ENCODE measurements at places on chromosomes 5 and 9.

GRCh38 chr5:86675311-86675710, 57.6 kb downstream of the COX7C start:
- DNase-seq = no peak

DNA sequence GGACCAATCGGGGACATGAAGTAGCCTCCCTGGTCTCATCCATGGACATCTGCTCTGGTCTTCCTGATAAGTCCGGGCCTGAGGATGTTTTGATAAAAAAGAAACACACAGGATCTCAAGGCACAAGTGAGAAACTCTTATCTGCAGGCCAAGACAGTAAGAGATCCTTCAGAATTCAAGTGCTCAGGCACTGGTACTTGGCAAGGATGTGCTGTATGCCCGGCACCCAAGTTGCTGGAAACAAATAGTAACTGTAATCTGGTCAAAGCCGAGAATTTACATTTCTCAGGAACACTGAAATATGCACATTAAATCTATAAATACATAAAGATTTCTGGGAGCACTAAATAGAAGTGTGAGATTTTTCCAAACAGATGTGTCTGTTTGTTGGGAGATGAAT, 165.7 kb downstream of the SPOCK1 start:
- no peak for DNase-seq

GRCh38 chr5:43658509-43658908, 55.5 kb downstream of the NNT start:
- DNase-seq = no peak

- DNase-seq = no peak
Observed at GRCh38 chr5:14125262-14125661, 17.9 kb upstream of the TRIO start.

DNA sequence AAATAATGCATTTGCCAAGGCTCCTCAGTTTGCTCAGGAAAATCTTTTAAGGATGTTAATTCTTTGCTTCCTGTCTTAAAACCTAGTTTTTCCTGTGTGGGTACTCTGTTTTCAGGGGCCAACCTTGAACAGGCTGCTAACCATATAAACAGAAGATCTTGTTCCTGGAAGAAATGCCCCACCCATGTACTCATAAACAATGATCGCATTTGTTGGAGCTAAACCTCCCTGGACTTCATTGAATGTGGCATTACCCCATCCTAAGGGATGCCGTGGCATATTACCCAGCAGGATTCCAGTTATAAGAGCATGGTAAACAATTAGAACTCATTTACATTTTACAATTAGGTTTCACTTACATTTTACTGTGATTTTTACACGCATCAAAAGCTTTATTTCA, 436.0 kb downstream of the ZNF608 start:
- no peak for DNase-seq

- no peak for DNase-seq
Observed at GRCh38 chr9:133981589-133981957, 10.6 kb downstream of the VAV2 start.

- peak; percentile 17 for DNase-seq
Observed at GRCh38 chr5:75566710-75567309, 44.4 kb upstream of the ANKDD1B start.

DNA sequence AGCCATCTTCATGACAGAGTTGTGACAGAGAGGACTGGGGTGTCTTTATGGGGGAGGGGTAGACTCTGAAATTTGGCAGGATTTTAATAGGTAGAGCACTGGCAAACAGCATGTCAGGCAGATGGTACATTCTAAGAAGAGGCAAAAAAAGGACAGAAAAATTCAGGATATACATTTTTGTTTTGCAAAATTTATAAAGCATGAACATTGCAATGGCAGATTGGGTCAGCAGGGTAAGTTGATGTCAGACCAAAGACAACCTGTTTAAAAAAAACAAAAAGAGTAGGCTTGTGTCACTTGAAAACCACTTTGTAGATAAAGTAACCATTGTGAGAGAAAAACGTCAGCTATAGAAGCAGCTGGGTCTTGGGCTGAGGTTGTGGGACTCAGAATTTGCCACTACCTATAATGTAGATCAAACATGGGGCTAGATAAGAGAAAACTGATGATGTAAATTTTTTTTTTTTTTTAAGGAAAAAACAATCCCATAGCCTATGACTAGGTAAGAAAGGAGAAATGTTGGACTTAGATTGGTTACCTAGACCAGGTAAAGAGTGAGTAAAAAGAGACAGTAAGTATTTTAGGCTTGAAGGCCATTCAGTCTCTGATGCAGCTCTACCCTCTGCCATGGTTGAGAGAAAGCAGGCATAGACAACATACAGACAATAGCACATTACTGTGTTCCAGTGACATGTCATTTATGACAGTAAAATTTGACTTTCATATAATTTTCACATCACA, 8.3 kb downstream of the CAMK4 start:
- DNase-seq = no peak

DNA sequence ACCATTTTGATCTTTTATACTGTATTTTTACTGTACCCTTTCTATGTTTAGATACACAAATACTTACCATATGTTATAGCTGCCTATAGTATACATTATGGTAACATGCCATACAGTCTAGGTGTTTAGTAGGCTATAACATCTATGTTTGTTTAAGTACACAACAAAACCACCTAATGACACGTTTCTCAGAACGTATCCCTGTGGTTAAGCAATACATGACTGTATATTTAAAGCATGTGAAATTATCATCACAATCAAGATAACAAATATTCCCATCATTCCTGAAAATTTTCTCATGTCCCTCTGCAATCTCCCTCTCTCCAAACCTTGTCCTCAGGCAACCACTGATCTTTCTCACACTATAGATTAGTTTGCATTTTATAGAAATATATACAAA, 66.4 kb upstream of the SUSD1 start:
- DNase-seq = no peak

- peak; percentile 4 for DNase-seq
Observed at GRCh38 chr5:170532935-170533334, 29.1 kb downstream of the KCNIP1 start.

GRCh38 chr5:87074934-87075541, 192.6 kb upstream of the RASA1 start:
- DNase-seq = no peak

- no peak for DNase-seq
Observed at GRCh38 chr5:147670815-147671214, 111.7 kb downstream of the JAKMIP2 start.

- no peak for DNase-seq
Observed at GRCh38 chr5:83077662-83078261, 415 bp downstream of the XRCC4 start.

GRCh38 chr5:7852542-7852941, 1.6 kb upstream of the CFAP90 start:
- no peak for DNase-seq

DNA sequence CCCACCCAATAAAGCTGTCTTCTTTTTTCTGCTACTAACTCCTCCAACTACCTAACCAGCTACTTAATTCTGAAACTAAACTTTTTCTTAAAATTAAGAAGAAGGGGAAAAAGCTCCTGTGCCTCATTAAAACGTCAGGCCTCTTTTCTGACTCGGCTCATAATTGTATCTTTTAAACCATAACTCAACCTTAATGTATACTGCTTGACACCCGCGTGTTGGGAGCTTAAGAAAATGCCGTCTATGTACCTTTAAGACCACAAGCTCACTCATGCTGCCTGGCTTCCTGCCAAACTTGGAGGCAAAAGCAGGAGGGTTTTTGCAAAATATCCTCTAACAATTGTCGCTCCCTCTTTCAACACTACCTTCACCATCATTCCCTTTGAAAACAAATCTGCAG, 5.0 kb downstream of the EBF1 start:
- DNase-seq = peak; percentile 85

- no peak for DNase-seq
Observed at GRCh38 chr5:9399094-9399493, 146.8 kb downstream of the SEMA5A start.

GRCh38 chr9:131178382-131178781, 53.0 kb downstream of the NUP214 start:
- DNase-seq = peak; percentile 77

DNA sequence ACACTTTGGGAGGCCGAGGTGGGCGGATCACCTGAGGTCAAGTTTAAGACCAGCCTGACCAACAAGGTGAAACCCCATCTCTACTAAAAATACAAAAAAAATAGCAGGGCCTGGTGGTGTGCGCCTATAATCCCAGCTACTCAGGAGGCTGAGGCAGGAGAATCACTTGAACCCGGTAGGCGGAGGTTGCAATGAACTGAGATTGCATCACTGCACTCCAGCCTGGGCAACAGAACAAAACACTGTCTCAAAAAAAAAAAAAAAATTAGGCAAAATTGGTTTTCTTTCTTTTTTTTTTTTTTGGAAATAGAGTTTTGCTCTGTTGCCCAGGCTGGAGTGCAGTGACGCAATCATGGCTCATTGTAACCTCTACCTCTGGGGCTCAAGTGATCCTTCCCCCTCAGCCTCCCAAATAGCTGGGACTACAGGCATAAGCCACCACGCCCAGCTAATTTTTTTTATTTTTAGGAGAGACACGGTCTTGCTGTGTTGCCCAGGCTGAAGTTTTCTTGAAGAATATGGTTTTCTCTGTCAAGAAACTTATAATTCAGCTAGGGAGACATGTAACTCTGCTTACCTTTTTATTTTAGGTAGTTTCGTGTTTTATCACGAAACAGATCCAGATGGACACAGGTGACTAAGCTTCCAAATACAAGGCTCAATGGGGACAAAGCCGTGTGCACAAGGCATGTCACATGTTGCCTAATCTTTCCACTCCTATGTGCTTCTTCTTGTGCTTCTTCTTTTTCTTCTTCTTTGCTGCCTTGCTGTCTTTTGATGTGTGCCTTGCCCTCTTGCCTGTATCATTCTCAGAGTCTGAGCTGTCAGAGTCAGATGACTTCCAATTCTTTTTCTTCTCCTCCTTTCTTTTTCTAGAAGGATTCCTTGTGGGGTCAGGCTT, 14.3 kb downstream of the TTC1 start:
- no peak for DNase-seq

DNA sequence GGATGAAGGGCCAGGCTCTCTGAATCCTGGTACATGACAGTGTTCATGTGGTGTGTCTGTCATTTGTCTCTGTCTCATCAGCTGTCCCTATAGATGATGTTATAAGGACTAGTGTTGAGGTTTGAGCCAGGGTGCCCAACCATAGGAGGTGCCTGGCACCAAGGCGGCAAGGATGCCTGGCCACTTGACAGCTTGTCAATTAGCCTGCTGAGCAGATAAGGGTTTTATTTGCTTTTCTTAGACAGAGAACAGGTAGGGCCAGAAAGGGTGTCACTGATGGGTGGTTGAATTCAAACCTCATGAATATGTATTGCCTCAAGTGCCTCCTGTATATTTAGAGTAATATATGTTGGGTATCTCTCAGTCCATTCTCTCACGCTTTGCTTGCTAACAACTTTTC, 30.1 kb upstream of the AUH start:
- DNase-seq = no peak

DNA sequence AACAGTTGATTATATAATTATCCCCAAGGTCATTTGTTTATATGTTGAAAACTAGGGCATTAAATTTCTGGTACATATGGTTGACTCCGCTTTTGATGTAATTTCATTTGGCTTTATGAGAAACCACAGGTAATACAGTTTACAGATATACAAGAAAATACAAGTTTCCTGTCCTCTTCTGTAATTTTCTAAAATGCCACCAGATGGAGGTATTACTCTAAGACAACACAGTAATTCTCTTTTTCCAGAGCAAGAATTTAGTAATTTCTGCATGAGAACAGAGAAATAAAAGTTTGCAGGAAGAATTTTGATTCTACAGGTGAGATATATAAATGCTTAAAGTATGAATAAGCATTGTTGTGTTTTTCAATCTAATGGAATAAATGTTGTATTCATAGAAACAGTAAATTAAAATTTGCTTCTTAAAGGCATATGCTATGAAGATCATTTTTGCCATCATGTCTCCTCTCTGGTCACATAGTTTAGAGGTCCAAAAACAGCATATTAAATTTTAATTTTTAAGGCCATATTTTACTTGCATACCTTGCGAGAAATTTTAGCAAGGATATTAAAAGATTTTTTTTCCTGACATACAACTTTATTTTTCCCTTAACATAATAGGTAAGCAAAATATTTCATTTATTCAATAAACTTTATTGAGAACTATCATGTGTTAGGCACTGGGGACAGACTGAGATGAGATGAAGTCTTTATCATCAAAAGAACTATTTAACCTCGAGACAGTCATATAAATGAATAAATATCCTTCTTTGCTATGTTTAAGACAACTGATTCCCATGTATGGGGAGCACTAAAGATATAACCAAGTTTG, 22.7 kb downstream of the CHD1 start:
- DNase-seq = no peak

DNA sequence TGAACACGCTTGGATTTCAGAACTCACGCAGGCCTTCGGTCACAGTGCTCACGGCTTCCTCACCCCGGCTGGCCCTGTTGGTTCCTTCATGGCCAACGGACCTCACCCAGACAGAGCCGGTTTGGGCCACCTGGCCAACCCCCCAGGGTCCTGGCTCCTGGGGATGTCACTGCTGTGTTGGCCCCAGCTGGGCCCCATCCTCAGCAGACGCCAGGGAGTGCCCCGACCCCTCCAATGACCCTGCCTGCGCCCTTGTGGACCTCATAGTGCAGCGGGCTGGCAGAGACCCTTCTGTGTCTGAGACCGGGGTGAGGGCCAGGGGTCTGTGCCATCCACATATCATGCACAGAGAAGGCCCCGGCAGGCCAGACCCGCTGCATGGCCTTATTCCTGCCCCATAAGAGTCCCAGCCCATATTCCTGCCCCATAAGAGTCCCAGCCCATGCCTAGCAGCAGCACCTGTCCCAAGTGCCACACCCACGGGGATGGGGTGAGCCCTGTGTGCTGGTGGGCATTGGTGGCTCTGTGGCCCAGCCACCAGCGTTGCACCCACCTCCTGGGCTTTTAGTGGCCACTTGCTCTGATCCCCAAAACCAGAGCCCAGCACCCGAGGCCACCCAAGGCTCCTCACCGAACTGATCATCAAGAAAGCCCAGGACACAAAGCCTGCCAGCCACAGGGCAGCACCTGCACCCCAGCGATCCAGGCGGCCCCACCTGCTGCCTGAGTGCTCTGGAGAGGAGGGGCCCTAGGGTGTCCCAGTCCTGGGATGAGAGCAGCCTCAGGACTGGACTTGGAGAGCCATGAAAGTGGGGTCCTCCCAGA, 1.3 kb upstream of the LPCAT1 start:
- DNase-seq = peak; percentile 21

DNA sequence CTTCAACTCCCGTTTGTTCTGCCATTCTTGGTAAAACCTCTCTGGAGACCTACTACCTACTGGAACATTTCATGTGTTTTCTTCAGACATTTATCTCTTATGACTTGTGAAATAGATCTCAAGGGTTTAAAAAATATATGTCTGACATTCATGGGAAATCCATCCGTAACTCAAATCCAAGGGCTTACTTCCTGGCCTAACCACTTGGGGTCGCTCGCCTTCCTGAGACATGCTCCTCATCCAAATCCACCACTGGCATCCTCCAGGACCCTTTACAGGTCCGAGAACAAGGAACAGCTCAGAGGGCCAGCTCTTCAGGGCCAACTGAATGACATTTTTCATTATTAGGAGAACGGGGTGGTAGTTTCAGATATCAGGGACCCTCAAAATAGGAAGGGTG, 235.1 kb upstream of the TUT7 start:
- DNase-seq = no peak

DNA sequence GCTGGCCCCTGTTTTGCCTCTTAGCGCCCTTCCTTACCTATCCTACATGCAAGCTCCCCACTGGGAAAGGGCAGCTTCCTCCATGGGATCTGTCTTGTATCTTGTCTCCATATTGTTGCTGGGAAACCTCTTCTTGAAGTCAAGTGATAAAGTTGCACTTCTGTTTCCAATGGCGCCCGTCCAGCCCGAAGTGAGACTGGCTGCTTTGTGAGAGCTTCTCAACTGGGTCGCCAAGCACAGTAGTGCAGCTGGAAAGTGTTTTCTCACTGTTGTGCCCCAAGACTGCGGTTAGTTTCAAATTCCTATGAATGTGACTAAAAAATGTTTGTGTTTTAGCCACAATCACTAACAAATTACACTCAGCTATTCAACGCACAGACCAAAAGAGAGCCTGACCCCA, 506.6 kb upstream of the MPDZ start:
- no peak for DNase-seq
